Cerebellar nuclear complex (tissue), 1 donor: ENCODE measurements at places on chromosomes 11 and 22.
A peak's percentile ranks its signal among the peaks of the same experiment; 100 is the strongest.

GRCh38 chr11:76253416-76253815, 47.1 kb upstream of the WNT11 start:
- DNase-seq: no peak

DNA sequence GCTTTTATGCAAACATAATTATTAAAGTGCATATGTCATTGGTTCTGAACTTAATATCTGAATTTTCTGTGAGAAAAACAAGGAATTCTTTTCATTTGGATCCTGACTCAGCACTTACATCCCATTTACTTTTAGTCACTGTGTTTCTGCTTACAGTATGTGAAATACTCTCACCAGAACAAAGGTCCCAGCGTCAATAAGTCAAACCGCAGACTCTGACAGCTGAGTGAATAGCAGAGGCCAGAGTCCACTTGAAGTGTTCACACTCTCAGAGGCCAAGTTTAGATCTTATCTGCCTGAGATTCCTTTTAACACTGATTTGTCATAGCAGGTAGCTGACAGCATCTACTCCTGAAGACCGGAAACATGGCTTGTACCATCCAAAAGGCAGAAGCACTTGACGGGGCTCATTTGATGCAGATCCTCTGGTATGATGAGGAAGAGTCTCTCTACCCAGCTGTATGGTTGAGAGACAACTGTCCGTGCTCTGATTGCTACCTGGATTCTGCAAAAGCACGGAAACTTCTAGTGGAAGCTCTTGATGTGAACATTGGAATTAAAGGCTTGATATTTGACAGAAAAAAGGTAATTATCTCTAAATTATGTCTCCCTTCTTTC, 14.6 kb downstream of the BBOX1 start:
- DNase-seq: no peak

- DNase-seq: no peak
These were observed 7.5 kb downstream of the CRYBB1 start for GRCh38 chr22:26610072-26610958.

GRCh38 chr11:45662665-45663485, 2.5 kb downstream of the CHST1 start:
- DNase-seq: no peak

DNA sequence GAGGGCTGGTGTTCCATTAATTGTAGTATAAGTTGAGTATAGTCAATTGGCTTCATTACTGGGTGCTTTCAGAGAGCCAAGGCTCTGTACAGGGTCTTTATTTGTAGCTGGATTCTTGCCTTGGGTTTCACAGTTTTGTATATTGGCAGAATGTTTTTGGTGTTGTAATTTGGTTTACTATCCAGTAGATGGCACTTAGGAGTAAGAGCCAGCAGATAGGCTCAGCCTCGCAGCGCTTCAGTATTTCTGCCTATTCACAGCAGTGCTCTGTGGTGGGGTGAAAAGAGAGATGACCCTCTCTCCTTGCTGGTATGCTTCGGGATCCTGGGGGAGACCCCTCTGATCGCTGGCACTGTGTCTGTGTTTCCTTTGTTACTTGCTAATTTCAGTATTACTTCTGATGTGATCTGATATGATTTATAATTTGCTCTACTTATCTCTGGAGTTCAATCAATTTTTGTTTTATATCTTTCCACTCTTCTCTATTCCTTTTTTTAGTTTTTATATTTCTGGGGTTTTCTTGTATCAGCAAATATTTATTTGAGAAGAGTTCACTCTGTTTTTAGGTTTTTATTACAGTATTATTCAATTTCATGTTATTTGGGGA, 52.2 kb downstream of the ANO5 start:
- no peak for DNase-seq

GRCh38 chr22:50399751-50400331, 56.7 kb downstream of the PPP6R2 start:
- DNase-seq: no peak

DNA sequence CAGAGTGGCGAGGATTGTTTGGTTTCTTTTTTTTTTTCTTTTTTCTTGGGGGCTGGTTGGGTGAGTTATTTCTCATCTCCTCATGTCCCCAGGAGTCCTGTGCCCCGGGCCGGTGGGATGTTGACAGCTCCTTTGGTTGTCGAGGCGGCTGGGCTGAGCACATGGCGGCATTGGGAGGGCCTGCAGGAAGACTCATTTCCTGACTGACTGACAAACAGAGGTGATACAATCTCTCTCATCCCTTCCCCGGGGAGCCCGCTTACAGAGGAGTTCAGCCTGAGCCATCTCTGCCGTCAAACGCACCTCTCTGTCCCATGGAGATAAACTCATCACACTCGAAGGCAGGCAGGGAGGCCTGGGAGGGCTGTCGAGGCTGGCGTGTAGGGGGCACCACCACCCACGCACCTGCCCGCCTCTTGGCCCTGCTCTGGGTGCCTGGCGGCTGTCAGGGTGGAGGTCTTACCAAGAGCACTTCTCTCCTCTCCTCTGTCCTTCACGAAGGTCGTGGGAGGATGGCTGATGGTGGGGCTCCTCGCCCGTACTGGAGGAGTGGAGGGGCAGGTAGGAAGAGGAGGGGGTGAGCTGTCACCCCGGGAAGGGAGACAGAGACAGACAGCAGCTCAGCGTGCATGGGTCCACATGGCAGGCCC, 60.0 kb upstream of the NECTIN1 start:
- DNase-seq: no peak

- no peak for DNase-seq
These were observed 45.4 kb downstream of the TIMP3 start for GRCh38 chr22:32846780-32847491.

DNA sequence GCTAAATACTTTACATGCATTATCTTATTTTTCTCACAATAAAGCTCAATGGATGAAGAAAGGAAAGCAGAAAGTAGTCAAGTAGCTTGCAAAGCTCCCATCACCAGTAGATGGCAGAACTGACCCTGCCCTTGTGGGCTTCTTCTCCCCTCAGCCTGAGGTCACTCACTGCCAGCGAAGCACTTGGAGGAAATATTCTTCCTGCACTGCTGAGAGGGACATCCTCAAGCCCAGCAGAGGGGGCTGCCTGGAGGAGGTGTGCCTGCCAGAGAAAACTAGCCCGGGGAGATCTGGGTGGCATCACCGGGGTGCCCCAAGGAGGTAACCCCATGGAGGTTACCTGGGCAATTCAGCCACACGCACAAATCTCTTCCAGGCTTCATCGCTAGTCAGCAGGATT, 6.6 kb downstream of the APOL4 start:
- DNase-seq: peak; percentile 57
